A549 treated with CORT108297 at 1 μM for 4 hours (cell line): ENCODE measurements at places on chromosomes 16 and 17. TPM values are rescaled to one million over a fixed set of nuclear protein-coding genes. Genes with fewer than 3 reads are reported as not detected.

ACSM5 gene
- 0.03 TPM in 1 of 5 replicates, not detected in the others for total RNA-seq

IRF8 gene
- total RNA-seq, result 0.20 to 0.54 TPM (median 0.38 TPM) in 5 replicates

MEOX1 gene
- total RNA-seq, result not detected in 5 replicates

SNTB2 gene
- total RNA-seq, result 6.0 to 9.6 TPM (median 7.3 TPM) in 5 replicates

PCGF2 gene
- total RNA-seq, result 34.1 to 69.7 TPM (median 62.4 TPM) in 5 replicates

CA10 gene
- not detected in 5 replicates for total RNA-seq

LPCAT2 gene
- total RNA-seq, result 4.7 to 6.3 TPM (median 5.7 TPM) in 5 replicates

DYNLRB2 gene
- total RNA-seq, result 0.29 to 0.30 TPM in 2 of 5 replicates, not detected in the others

HOXB5 gene
- 1.5 to 2.9 TPM (median 2.6 TPM) in 5 replicates for total RNA-seq

TEDC2 gene
- total RNA-seq, result 19.1 to 26.3 TPM (median 22.0 TPM) in 5 replicates

KRT28 gene
- not detected in 5 replicates for total RNA-seq

KIAA0513 gene
- 1.6 to 2.1 TPM (median 2.0 TPM) in 5 replicates for total RNA-seq

CCL17 gene
- not detected in 5 replicates for total RNA-seq

STH gene
- not detected in 5 replicates for total RNA-seq

FOXO3B gene
- 3.0 to 4.9 TPM (median 4.4 TPM) in 5 replicates for total RNA-seq

WFDC1 gene
- total RNA-seq, result 0.07 TPM in 1 of 5 replicates, not detected in the others
